Inflammatory macrophage treated with lipopolysaccharide for 4 hours (primary cell): ENCODE measurements at places on chromosomes 2 and 18.

DNA sequence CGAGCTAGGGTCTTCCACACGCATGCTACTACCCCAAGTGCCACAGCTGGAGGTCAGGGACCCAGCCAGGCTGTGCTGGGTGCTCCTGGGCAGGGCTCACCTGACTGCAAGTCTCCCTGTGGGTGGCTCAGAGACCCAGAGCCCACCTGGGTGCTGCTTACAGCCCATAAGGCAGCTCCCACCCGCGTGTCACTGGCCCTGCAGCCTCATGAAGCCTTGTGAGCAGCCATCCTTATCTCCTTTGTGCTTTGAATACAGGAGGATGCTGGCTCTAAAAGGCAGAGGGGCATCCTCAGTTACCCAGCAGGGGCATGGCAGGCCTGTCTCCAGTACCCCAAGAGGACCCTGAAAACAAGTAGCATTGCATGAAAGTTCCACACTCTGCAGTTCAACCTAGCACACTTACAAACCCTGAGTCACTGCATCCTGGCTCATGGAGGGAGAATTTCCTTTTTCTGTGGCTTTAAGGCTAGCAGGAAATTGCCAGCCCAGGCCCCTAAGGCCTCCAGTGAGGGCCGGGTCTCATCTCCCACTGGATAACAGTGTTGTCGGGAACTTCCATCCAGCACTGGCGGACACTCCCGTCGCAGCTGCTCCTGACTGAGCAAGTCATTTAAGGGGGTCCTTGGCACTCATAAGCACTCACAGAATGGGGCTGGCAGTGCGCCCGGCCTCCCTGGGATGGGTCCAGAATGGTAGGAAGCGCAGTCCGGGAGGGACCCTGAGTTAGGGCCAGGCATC lies 137.1 kb downstream of the RPIA start:
- DNase-seq: no peak

- DNase-seq: no peak
Measured at GRCh38 chr2:38935568-38936172, 46.0 kb downstream of the ARHGEF33 start.

DNA sequence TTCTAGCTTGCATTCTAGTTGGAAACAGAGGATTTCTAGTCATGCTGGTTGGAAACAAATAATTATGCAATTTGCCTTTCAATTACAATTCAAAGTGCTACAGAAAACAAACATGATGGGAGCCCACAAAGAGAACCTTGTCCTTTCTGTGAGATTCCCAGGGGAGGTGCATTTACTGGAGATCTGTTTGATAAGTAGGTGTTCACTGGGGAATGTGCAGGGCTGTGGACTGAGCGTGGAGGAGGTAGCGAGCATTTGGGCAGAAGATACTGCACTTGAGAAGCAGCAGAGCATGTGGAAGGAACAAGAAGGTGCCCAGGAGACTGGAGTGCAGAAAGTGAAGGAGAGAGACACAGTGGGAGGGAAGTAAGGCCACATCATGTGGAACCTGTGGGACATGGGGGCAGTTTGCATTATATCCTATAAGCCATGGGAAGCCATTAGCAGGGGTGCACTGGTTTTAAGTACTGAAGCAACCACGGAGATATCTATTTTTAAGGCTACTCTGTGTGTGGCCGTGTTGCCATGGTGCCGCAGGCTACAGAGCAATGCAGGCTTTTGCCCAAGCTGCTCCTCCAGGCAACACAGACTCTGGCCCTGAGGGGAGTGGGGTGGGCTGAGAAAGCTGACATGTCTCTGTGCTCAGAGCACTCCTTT lies 154.0 kb downstream of the ANTXR1 start:
- no peak for DNase-seq

- no peak for DNase-seq
Measured at GRCh38 chr18:74861154-74861553, 263.5 kb downstream of the ZNF407 start.

GRCh38 chr2:226981791-226982326 lies 146.0 kb downstream of the RHBDD1 start:
- DNase-seq: no peak

DNA sequence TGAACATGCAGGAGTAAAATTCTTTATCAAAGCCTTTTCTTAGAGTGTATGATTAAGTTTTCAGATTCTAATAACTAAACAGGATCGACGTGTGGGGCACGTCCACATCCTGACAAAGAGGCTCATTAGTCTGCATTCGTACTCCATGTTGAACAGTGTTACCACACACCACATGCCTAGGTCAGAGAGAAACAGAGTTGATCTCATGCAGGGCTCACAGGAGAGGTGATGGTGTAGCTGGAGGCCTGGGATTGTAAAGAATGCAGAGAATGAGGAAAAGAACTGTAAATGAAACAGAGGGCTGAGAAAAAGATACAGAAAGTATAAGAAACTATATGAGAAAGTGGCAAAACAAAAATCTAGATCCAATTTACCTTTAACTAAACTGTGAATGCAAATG lies 632.5 kb downstream of the BCL11A start:
- no peak for DNase-seq

GRCh38 chr2:105490204-105490603 lies 91.4 kb upstream of the FHL2 start:
- no peak for DNase-seq

DNA sequence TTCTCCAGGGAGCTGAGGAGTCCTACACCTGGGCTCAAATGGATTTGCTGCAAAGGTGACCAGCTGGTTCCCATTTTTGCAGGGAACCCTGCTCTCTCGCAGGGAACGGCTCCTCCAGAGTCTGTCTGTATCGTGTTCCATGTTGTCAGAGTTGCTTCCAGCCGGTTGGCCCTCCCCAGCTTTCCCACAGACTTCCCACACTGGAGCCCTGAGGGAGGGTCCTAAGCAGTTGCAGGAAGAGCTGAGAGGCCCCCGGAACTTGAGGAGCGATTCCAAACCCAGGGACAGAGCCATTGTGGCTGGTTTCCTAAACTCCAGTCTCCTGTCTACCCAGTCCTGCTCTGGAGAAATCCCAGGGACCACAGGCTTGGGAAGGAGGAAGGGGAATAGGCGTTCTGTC lies 121.7 kb upstream of the PPP1CB start:
- no peak for DNase-seq

DNA sequence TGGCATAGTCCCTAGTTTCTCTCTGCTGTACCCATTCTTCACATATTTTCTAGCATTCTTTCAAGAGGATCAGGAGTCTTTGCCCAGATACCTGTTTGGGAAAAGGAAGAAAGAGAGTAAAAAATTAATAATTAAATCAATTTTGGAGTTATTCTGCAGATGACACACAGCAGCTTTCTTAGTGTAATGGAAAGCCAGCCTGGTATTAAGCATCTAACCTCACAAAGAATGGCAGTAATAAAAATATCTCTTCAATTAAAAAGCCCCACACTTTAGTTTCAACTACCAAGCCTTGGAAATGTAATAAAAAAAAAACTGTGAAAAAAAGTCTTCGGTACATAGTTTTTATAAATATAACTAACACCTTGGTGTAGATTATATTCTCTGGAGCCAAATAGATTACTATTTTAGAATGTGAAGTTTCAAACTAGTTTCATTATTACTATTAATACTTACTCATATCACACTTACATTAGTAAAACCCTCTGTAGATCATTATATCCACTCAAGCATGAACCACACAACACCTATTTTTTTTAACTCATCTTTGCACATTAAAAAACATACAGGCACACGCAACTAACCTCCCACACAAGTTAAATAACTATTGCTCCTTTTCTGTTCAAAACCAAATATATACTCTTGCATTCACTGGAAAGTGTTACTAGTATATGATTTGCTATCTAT lies 90.9 kb downstream of the GPD2 start:
- no peak for DNase-seq

GRCh38 chr2:138922973-138923563 lies 142.9 kb upstream of the NXPH2 start:
- DNase-seq: no peak

DNA sequence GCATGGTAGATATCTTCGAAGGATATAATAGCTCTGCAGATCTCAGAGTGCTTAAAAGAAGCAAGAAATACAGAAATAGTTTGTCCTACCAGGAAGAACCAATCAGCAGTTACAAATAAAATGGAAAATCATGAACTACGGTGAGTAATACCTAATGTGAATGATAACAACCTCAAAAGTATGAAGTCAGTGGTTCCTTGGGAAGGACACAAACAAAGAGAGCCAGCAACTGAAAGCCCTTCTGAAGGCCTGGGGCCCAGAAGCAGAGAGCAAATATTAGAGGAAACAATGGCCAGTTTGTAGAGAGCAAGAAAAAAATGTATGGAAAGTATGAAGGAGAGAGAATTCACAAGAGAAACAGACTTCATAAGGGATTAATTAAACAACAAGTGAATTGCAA lies 226.8 kb upstream of the CHST9 start:
- DNase-seq: no peak
